ENCODE measurements at places on chromosomes 5 and 9. TPM values are rescaled to one million over a fixed set of nuclear protein-coding genes. Genes with fewer than 3 reads are reported as not detected.

DNA sequence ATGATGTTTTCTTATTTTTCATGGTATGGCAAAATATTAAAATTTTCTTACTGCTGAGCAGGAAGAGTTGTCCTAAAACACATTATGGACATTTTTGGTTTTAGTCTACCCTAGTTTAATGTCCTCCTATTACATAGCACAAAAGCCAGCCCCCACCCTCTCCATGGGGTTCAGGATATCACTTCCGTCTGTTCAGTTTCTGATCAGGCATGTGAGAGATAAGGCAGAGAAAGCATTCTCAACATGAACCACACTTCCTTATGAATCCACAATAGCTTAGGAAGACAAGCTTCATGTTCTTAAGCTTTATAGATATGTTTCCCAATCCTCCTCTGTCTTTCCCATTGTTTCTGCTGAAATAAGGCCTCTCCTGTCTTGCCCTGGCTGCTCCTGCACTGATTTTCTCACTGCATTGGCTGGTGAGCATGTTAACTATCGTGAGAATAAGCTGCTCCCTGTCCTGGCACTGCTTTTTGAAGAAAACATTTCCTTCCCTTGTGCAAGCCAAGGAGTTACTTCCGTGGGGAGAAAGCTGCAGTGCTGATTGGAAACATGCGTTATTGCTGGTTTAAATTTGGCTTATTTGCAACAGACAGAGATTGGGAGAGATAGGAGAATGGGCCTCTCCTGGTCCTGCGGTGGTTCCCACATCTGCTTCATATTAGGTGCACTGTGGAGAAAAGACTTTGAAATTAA is 260.3 kb upstream of the RPS23 start:
- no peak for DNase-seq
- no peaks in the 10 kb centered on the region for H3K36me3 ChIP-seq
- no peak overlapping the region for H3K4me3 ChIP-seq
- H3K4me1 ChIP-seq: peaks cover 13% of the 10 kb centered on the region
- H3K27ac ChIP-seq: no peak overlapping the region

- no peaks in the 10 kb centered on the region for H3K36me3 ChIP-seq
- peaks cover 2% of the 10 kb centered on the region for H3K4me1 ChIP-seq
- no peak for DNase-seq
Measured at GRCh38 chr9:16028548-16028947, 475.7 kb downstream of the CCDC171 start.

- H3K27me3 ChIP-seq: no peaks in the 10 kb centered on the region
- DNase-seq: no peak
- H3K27ac ChIP-seq: no peak overlapping the region
- H3K4me3 ChIP-seq: no peak overlapping the region
Measured at GRCh38 chr5:76389513-76390154, 13.5 kb upstream of the IQGAP2 start.

- no peak for DNase-seq
- no peak overlapping the region for H3K4me3 ChIP-seq
- no peak overlapping the region for H3K27ac ChIP-seq
Measured at GRCh38 chr5:57366744-57367143, 115.9 kb downstream of the ACTBL2 start.

- H3K4me1 ChIP-seq: peaks cover 39% of the 10 kb centered on the region
- H3K27me3 ChIP-seq: peaks cover 9% of the 10 kb centered on the region
- H3K4me3 ChIP-seq: peak overlapping the region; percentile 89
- no peak for DNase-seq
Measured at GRCh38 chr5:61159836-61160235, 2.4 kb downstream of the SMIM15 start.

DNA sequence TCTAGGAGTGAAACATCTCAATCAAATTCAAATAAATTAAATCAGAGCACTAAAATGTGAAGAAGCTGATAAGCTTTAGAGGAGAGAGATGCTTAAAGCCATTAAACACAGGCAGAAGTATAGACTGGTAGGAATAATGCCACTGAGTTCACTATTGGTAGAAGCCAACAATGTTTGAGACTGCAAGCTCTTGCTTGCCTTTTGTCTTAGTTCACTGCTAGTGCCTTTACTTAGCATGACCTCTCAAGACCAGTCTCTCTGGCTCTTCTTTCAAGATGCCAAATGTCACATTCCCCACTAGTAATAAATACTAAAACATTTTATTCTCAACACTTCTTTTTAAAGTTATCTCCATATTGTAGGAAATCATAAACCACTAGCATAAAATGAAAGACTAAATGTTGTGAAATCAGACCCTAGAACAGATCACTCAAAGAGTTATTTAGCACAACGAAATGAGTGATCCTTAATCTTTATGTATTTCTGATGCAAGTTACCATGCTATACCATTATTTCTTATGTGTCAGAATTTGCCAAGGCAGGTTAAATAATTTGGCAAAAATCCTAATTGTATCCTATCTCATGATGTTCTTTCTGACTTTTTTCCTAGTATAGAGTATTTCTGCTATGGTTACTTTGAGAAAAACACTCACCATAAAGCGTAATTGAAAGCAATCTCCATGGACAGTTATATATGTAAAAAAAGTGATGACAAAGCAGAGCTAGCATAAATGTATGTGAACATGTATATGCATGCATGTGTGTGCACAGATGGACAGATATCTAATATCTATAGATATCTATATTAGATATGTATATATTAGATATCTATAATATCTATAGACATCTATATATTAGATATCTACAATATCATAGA is 57.5 kb downstream of the PJA2 start:
- no peak overlapping the region for H3K4me3 ChIP-seq
- H3K36me3 ChIP-seq: no peaks in the 10 kb centered on the region

- DNase-seq: no peak
- no peak overlapping the region for H3K4me3 ChIP-seq
- peaks cover 10% of the 10 kb centered on the region for H3K4me1 ChIP-seq
- peaks cover 6% of the 10 kb centered on the region for H3K36me3 ChIP-seq
Measured at GRCh38 chr5:116759860-116760640, 185.4 kb upstream of the SEMA6A start.

DNA sequence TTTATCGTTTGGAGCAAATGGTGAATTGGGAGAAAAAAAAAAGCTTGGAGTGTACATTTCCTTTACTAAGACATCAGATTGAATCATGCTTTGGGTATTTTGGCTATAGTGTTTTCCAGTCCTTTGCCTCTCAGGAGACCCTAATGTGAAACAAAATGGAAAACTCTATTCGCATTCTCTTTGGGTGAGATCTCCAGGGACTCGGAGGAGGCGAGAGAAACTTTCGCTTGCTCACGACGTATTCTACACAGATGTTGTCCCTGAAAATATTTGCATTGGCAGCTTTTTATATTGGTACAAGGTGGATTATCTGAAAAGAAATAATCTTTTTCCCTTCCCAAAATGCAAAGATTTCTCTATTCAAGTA is 1240.1 kb upstream of the WWC1 start:
- DNase-seq: no peak
- H3K36me3 ChIP-seq: no peaks in the 10 kb centered on the region
- H3K4me1 ChIP-seq: no peaks in the 10 kb centered on the region
- no peaks in the 10 kb centered on the region for H3K27me3 ChIP-seq
- no peak overlapping the region for H3K27ac ChIP-seq

DNA sequence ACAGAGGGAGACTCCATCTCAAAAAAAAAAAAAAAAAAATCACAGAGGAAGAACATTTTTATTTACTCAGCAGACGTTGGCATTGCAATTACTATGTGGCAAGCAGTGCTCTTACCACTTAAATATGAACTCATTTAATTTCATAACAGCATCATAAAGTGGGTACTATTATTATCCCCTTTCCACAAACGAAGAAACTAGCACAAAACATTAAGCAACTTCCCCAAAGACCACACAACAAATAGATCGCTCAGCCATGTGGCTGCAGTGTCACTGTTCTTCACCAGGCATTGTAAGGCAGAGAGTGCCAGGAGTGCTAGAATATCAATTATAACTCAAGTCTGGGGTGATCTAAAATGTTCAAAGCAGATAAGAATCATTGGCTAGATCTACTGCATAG is 69.8 kb upstream of the PLPP6 start:
- no peak overlapping the region for H3K4me3 ChIP-seq
- peaks cover 43% of the 10 kb centered on the region for H3K4me1 ChIP-seq
- DNase-seq: no peak
- no peak overlapping the region for H3K27ac ChIP-seq
- no peaks in the 10 kb centered on the region for H3K27me3 ChIP-seq
- no peaks in the 10 kb centered on the region for H3K36me3 ChIP-seq

DNA sequence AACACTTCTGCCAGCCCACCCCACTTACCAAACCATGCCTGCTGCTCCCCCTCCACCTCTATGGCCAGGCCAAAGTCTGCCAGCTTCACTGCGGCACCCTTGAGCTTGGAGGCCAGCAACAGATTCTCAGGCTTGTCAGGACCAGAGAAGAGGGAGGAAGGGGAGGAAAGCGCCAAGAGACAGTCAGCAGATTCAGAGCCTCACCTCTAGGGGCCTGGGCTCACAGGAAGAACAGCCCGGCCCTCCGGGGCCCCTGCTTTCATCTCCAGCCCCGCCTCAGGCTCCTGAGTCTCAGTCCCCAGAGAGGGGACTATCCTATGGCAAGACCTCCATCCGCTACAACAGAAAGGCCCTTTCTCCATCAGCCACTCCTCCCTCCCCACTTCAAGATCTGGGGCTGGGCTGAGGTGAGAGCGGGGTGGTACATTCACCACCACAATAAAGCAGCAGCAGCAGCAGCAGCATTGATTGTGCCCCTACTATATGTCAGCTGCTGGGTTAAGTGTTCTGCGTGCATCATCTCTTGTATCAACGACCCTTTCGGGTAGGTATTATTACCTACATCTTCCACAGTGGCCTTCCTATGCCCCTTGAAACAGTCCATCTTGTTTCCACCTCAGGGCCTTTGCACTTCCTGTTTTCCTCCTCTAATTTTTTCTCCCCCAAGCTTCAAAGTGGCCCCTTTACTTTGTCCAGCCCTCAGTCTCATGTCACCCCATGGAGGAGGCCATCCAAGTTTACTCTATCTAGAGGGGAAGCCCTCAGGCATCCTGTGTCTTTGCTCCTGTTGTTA is 36.0 kb downstream of the CAMK2A start:
- H3K4me3 ChIP-seq: no peak overlapping the region
- DNase-seq: no peak
- H3K4me1 ChIP-seq: peaks cover 11% of the 10 kb centered on the region
- H3K27ac ChIP-seq: peak overlapping the region; percentile 2

DNA sequence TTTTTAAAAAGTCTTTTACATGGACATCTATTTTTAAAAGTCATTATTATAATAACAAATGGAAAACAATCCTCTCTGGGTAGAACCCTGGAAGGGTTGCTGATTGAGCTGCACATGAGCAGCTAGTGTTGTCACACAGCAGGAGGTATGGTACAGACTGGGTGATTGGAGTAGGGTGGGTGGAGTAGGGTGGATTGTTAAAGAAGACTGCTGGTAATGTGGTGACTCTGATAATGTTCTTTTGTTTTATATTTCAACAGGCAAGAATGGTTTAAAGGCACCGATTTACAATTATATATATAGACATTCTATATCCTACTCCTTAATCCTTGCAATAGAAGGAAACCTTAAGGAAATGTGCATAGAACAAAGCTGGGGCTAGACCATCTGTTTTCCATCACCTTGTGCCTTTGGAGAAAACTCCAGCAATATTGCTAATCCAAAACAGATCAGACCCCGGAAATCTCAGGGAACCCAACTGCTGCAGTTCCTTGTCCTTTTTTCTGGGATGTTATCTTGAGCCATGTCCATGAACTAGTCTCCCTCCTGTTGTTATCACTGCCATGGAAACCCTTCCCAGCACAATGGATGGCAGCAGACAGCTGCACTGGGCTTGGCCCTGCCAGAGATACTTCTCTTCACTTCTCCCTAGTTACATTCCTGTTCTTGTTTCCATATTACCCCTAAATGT is 129.7 kb downstream of the YIPF5 start:
- H3K36me3 ChIP-seq: no peaks in the 10 kb centered on the region
- no peaks in the 10 kb centered on the region for H3K4me1 ChIP-seq
- no peak overlapping the region for H3K27ac ChIP-seq
- DNase-seq: no peak
- no peak overlapping the region for H3K4me3 ChIP-seq

Gene LCN1
- not detected for total RNA-seq

- H3K27ac ChIP-seq: no peak overlapping the region
- no peak for DNase-seq
- H3K4me3 ChIP-seq: peak overlapping the region; percentile 4
- H3K36me3 ChIP-seq: peaks cover 34% of the 10 kb centered on the region
Measured at GRCh38 chr9:129988607-129989361, 54.2 kb downstream of the FNBP1 start.
